ENCODE measurements at places on chromosomes 2 and 18.

GRCh38 chr2:38652431-38653273 lies 13.3 kb upstream of the GALM start:
- DNase-seq = peak; percentile 57

GRCh38 chr18:11008505-11008904 lies 140.9 kb downstream of the PIEZO2 start:
- no peak for DNase-seq

DNA sequence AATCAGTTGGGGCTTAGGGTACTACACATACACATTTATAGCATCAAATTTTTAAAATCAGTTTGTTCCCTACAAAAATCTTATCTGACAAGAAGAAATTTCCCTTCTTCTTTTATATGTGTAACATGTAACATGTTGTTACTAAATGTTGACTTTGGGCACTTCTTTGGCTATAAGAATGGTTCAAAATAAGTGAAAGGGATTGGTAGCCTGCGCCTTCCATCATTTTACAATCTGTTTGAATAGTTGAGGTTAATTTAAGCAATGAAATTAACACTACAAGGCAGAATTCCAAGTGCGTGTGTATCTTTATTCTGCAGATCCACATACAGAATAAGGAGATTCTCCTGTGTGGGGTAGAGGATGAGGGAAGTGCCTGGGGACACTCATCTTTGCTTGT lies 30.2 kb upstream of the SPP2 start:
- no peak for DNase-seq

GRCh38 chr2:95342556-95343320 lies 45.6 kb downstream of the KCNIP3 start:
- no peak for DNase-seq

DNA sequence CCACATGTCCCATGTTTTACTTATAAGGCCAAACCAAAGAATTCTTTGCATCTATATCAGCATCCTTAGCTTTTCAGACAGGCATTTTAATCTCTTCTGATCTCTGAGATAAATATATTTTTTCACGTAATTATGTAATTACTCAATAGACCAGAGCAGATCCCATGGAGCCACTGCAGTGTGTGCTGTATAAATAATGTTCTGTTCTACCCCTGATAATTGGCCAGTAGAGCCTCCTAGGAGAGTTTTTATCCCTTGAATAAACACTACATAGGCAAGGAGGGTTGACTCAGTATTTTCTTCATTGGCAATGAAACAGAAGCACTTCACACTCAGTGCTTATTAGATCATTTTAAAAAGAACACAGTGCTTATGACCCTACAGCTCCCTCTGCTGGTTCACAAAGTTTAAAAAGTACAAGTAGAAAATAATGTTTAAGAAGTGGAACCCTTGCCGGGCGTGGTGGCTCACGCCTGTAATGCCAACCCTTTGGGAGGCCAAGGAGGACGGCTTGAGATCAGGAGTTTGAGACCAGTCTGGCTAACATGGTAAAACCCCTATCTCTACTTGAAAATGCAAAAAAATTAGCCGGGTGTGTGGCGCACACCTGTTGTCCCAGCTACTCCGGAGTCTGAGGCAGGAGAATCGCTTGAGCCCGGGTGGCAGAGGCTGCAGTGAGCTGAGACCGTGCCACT lies 91.9 kb downstream of the PPP1R1C start:
- DNase-seq = peak; percentile 35

DNA sequence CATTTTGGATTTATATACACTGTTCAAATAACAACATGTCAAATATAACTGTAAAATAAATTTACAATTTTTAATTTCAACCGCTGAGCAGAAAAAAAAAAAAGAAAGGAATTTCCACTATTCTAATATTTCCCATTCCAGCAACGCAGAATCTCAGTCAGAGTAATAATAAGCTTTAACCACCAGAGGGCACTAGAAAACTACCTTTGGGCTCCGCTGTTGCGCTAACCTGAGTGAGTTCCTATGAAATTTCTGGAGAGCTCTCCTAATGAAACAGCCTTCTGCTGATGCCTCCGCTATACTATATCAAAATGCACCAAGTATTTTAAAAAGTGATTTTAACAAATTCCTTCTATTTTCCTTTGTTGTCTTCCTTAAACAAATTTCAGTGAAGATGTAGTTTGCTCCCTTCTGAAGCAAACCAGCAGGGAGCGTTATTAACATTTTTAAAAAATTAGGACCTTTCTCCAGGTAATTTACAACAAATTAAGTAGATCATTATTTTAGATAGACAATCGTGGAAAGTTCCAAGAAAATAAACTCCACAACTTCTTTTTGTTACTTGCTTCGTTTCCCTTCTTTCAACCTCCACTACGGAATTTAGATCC lies 23.0 kb downstream of the ERMN start:
- peak; percentile 31 for DNase-seq

DNA sequence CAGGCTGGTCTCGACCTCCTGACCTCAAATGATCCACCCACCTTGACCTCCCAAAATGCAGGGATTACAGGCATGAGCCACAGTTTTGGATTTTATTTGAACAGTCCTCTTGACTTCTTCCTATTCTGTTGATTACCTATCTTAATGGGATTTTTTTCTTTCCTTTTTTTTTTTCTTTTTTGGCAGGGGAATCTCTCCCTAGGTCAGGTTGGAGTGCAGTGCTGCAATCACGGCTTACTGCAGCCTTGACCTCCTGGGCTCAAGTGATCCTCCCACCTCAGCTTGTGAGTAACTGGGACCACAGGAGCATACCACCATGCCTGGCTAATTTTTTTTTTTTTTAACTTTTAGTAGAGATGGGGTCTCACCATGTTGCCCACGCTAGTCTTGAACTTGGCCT lies 2.8 kb downstream of the MTHFD2 start:
- no peak for DNase-seq

DNA sequence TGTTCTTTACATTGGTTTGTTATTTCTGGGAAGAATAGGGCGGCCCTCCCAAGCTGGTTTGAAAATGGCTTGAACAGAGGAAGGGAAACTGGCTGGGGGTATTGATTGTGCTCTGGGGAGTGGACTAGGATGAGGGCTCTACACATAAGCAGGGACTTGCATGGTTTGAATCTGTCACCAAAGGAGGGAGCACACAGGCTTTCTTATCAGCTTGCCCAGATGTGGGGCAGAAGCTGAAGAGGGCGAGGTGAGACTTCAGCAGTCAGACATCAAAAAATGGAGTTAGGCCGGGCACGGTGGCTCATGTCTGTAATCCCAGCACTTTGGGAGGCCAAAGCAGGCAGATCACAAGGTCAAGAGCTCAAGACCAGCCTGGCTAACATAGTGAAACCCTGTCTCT lies 7.2 kb upstream of the RAB12 start:
- no peak for DNase-seq

- DNase-seq = no peak
Observed at GRCh38 chr2:166881177-166881576, 7.1 kb upstream of the XIRP2 start.

DNA sequence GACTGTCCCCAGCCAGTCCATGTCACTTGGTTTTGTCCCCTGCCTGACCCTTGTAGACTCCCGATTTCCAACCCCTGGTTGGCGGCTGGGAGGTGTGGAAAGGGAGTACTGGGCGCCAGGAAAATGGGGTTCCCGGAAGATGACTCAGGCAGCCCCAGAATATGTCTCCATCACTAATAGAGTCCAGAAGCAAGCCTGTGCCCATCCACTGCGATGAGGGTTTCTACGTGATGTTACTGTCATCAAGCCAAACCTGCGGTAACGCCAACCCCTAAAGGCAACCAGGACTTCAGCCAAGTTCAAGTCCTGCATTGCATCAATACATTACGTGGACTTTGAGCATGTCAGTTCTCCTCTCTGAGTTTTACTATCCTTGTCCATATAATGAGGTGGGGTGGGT lies 62.0 kb upstream of the TAF1B start:
- no peak for DNase-seq

DNA sequence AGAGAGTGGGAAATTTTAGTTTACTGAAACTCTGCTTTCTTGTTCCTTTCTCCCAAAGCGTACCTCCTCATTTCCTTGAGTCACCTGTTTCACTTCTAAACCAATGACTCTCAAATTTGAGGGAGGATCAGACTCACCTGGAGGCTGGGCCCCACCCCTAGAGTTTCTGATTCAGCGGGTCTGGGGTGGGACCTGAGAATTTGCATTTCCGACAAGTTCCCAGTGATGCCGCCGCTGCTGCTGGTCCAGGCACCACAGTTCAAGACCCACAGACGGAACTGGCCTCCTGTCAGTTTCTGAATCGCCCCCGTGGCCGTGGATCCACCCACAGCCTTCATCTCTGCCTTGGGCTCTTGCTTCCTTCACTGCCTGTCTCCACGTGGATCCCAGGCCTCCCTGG lies 44.9 kb upstream of the PELI1 start:
- DNase-seq = no peak

GRCh38 chr2:156536534-156536933 lies 100.4 kb downstream of the GPD2 start:
- no peak for DNase-seq

Measured in CD4-positive, alpha-beta T cell treated with Interferon alpha-2 for 1 hour (primary cell).